Tongue (tissue), 3 donors: ENCODE measurements at places on chromosomes 16 and 17.

DNA sequence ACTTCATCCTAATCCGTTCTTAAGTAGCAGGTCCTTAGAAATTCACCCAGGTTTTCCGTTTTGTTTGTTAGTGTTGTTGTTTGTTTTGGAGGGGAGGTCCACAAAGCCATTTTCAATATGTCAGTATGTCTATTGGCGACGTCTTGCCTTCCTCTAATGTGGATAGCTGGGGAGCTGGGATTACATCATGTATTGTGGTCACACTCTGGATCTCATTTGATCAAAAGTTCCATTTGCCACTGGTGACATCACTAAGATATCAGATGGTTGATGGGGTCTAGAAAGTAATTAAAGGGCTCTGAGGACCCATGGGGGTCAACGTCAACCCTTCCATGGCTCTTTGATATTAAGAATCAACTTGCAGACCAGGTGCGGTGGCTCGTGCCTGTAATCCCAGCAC is 2.7 kb upstream of the EPN3 start:
- no peak for DNase-seq

DNA sequence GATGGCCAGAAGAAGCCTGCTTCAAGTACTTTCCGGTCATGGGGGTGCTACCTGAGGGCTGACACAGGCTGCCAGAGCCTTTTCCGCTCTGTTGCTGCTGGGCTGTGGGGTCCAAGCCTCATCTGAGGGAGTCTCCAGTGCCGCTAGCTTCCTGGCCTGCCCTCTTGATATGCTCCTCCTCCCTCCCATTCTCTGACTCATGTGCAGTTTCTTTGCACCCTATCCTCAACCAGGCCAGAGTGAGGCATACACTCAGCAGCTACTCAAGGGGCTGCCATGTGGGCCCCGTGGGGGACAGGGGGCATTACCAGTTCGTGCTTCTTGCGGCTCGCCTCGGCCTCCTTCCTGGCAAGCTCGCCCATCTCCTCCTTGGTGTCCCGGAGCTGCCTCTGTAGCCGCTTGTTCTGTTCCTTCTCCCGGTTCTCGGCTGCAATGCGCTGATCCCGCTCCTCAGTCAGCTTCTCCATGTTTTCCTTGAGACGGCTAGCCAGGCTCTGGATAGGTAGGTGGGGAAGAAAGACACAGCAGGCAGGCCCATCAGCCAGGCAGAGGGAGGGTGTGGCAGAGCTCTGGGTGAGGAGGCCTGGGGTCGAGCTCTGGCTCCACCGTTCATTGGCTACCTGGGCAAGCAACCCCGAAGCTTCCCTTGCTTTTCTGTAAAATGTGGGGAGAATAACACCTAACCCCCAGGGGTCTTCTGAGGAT is 43.8 kb downstream of the PIPOX start:
- DNase-seq, result no peak

- DNase-seq, result peak; percentile 80
These were observed 54.1 kb upstream of the BCAR1 start for GRCh38 chr16:75305364-75306098.

- no peak for DNase-seq
These were observed 47.4 kb downstream of the KATNIP start for GRCh38 chr16:27597361-27597760.

DNA sequence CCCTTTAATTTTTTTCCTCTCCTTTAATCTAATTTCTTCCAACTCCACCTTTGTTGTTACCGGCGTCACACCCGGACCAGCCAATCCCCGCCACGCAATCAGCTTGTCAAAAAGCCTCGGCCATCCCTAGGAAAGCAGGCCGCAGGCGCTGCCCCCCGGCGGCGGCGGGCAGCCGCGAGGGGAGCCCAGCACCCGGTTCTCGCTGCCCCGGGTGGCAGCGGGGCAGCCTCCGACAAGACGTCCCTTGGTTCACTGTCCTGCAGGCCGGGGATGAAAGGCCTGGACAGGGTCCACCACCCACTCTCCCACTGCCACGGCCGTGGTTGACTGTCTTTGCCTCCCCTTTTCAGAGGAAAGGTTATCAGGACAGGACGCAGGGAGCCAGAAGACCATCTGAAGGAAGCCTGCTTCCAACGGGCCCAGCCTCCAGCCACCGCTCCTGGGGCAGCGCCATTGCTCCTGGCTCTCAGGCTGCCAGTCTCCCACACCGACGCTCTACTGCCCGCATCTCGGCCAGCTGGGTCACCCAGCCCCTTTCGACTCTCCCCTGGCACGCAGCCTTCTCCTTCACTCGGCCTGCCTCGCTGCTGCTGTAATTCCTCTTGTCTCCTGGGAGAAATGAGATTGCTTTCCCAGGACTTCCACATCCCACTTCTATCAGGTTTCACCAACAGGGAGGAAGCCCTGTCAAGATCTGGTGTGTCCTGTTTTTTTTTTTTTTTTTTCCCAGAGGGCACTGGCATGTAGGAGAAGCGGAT is 2.8 kb upstream of the UBTF start:
- DNase-seq, result peak; percentile 84

DNA sequence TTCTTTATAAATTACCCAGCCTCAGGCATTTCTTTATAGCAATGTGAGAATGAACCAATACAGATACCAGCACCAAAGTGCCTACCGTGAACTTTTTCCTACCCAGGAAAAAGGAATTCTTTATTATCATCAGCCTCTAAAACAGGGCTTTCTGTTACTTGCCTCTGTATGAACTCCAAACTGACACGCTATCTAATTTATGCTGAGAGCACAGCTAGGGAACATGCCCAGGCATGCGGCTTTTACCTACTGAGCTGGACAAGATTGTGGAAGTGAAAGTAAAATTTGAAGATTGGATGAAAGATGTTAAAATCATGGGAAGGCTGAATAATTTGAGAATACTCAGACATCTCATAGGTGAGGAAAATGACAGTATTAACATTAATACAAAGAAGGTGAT is 24.4 kb upstream of the ADCY9 start:
- DNase-seq, result no peak

DNA sequence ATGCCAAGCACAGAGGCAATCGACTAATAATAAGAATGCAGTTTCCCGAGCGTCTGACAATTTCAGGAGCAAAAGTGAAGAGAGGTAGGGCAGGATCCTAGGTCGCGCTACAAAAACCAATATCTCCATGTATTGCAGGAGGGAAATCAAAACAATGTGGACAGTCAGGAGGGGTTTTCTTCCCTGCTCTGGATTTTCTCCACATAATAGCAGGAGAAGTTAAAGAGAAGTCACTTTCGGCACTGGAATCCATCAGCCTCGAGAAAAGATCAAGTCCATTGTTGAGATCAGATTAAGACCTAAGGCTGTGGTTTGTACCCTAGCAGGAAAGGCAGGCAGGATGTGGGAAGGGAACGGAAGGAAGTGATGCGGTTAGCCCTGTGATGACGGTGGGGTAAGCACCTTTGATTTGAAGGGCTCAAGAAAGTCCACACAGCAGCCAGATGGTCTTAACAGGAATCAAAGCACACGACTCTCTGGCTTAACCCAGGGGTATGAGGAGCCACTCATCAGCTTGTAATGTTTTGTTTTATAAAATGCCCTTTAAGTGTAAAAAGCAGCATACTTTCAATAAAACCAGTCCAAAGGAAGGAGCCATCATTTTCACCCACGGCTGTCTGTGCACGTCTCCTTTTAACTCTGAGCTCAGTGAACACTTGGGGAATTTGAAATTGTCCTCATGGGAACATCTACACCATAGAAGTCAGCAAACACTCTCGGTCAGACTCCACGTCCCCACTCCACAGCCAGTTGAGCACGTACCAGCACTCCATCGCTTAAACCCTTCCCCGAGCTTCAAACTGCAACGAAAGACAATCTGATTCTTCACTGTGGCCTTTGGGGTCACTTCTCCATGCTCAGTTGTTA is 15.8 kb upstream of the AKTIP start:
- DNase-seq, result no peak
